Thoracic aorta (tissue), 2 donors: ENCODE measurements at places on chromosomes 2 and 18. TPM values are rescaled to one million over a fixed set of nuclear protein-coding genes. Genes with fewer than 3 reads are reported as not detected.
A peak's percentile ranks its signal among the peaks of the same experiment; 100 is the strongest.

KLHL41 gene
- total RNA-seq: 1.2 TPM

EN1 gene
- not detected for total RNA-seq

C1QL2 gene
- not detected for total RNA-seq

PSD4 gene
- total RNA-seq: 16.9 TPM

GRCh38 chr2:110853948-110854347 lies 121.6 kb downstream of the ACOXL start:
- DNase-seq: no peak

DNA sequence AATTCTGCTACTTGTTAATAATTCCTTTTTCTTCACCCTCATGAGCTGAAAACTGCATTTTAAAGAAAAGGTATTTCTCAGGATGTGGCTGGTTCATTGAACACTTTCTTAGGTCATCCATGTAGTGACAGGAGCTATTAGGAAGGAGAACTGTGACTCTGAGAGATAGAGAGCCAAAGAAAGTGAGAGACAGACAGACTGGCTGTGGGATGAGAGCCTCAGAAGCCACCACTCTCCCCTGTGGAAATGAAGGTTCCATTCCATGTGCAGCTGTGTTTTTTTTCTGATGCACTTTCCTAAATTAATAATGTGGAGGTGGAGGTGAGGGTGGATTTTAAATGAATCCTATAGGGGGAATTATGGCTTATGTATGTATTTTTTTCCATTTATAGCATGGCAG lies 113.3 kb downstream of the FAM210A start:
- no peak for DNase-seq

- DNase-seq: peak; percentile 55
Measured at GRCh38 chr2:43637030-43637803, at the start of gene PLEKHH2. Gene PLEKHH2, plus strand, starts transcription at chr2:43637260. Its CDS starts 7,414 bp downstream, at chr2:43644674.

DNA sequence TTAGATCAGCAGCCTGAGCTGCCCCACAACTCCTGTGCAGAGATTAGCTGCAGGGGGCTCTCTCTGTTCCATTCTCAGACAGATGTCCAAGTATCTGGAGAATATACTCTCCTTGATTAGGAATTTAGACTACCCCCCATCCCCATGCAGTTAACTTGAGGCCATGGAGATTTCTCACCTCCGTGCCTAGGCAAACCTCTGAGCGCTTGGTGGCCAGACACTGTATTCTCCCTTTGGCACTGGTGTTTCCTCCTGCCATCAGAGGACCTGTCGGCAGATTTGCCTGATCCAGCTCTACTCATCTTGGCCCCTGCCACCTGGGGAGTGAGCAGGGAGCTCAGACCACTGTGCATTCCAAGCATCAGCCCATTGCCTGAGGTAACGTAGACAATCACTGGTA lies 48.3 kb downstream of the ZNF804A start:
- DNase-seq: no peak

DNA sequence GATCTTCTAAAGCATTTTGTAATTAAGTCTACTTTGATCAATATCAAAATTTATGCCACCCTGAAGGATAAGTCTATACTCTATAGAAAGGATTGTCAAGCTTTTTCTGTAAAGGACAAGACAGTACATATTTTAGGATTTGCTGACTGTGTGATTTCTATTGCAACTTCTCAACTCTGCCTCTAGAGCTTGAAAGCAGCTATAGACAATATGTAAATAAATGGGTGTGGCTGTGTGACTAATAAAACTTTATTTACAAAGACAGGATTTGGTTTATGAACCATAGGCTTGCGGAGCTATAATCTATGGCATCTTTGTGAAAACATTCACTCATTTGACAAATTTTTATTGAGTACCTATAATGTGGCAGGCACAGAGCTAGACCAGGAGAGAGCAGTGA lies 18.4 kb downstream of the UPP2 start:
- no peak for DNase-seq

DNA sequence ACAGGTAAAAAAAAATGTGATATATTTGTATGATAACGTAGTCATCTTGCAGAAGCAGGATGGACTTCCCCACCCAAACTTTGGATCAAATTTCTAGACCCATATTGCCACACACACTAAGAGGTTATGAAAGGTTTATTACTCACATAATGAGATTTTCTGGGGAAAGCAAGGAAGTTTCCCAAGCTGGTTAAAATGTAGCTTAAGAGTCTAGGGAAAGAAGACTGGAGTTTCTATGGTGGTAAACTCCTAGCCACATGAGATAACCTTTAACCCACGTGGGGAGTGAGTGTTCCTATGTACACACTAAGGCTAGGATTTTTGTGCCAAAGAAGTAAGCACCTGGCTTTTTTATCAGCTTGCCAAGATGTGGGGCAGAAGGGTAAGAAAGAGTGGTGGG lies 335.7 kb upstream of the UBE2E3 start:
- no peak for DNase-seq

DNA sequence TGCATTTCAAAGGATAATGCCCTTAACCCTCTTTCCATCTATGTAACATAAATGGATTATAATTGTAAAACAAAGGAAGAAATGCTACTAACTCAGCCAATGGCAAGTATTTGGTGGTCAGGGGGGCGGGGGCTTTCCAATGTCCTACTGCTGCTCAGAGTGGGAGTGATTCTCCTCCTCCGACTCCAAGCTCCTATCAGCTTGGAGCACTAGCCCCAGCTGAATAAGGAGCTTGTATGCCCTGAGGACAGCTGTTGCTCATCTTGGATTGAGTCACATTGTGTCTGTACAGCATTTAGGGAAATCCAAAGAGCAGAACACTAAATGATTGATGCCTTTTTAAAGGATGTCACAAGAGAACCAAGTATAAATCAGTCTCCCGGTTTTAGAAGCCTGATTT lies 105.6 kb upstream of the ZNF521 start:
- no peak for DNase-seq

- no peak for DNase-seq
Measured at GRCh38 chr18:6382963-6383362, 31.7 kb downstream of the L3MBTL4 start.
